Left ventricle myocardium inferior (tissue), 1 donor: ENCODE measurements at places on chromosomes 2 and 18.
A peak's percentile ranks its signal among the peaks of the same experiment; 100 is the strongest.

DNA sequence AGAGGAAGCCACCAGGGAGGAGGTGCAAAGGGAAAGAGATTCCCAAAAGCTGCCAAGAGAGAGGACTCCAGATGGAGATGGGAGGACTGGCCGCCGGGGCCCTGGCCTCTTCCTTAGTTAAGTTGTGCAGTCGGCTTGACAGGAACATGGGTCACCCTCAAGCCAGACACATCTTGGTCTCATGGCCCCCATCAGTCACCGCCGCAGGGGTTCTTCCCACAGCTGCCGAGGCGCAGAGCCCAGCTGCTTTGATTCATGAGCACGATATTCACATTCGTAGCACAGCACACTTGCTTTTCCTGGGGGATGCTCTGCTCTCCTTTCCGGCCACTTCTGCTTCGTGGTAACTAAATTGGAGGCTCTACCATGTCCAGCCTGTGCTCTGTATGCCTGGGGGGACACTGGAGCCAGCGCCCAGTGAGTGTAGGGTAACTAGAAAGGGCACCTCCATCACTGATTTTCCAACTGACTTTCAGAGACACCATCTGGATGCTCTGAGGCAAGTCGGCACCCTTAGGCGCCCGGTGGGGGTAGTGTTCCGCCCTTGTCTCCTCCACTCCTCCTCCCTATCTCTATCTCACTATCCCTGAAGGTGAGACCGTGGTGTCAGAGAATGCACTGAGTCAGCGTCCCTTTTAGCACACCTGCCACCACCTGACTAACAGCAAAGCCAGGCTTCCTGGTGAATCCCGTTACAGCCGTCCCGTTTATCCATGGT lies 13.3 kb downstream of the TWIST2 start:
- no peak for DNase-seq
- peaks cover 51% of the 10 kb centered on the region for H3K27me3 ChIP-seq
- H3K36me3 ChIP-seq: no peaks in the 10 kb centered on the region
- H3K4me3 ChIP-seq: no peak overlapping the region

DNA sequence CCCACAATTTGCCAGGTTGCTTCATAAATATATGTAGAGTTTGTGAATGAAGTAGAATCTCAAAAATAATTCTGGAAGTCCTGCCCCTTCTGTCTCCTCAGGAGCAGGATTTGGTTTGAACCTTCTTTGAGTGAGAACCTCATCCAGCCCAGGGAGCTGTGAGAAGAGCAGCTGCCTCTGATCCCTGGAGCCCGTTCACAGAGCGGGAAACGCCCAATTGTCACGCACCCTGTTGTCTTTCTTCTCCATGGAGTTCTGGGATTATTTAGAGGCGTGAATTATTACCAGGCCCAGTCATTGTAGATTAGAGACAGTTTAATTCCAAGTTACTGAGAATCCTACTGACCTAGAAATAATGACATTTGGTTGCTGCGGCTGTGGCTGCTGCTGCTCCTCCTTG lies 66.1 kb downstream of the TPO start:
- no peak overlapping the region for H3K4me3 ChIP-seq
- DNase-seq: no peak
- H3K27me3 ChIP-seq: peaks cover 34% of the 10 kb centered on the region
- peaks cover 5% of the 10 kb centered on the region for H3K36me3 ChIP-seq
- H3K4me1 ChIP-seq: no peaks in the 10 kb centered on the region
- H3K27ac ChIP-seq: no peak overlapping the region

DNA sequence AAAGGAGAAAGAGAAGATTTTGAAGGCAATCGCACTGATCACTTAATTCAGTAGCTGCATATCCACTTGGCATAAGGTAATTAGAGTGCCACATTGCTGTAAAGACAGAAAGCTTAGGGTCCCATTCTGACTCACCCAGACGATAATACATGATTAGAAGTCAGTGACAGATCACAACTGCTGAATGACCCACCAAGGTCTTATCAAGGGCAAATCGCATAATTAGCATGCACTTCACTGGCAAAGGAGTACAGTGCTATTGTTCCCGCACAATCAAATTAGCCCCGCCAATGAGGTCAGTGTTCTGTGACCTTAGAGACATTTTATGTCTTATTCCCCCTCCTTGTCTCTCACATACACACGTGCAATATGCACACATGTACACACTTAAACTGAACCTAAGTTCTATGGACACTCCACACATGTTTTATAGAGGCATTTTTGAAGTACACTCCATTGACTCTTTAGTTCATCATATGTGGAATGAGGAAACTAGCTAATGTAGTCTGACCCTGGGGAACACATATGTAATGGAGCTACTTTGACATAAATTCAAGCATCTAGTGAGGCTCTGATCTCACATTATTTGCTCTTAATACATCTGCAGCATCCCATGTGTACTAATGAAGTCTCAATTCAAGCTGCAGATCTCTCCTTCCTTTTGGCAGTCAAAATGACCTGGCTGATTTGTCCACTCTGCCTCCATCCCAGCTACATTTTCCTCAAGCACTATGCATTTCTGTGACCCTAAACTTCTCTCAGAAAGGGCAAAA lies 673.8 kb upstream of the FANCL start:
- no peak overlapping the region for H3K27ac ChIP-seq
- H3K36me3 ChIP-seq: no peaks in the 10 kb centered on the region
- no peak overlapping the region for H3K4me3 ChIP-seq
- H3K27me3 ChIP-seq: no peaks in the 10 kb centered on the region

DNA sequence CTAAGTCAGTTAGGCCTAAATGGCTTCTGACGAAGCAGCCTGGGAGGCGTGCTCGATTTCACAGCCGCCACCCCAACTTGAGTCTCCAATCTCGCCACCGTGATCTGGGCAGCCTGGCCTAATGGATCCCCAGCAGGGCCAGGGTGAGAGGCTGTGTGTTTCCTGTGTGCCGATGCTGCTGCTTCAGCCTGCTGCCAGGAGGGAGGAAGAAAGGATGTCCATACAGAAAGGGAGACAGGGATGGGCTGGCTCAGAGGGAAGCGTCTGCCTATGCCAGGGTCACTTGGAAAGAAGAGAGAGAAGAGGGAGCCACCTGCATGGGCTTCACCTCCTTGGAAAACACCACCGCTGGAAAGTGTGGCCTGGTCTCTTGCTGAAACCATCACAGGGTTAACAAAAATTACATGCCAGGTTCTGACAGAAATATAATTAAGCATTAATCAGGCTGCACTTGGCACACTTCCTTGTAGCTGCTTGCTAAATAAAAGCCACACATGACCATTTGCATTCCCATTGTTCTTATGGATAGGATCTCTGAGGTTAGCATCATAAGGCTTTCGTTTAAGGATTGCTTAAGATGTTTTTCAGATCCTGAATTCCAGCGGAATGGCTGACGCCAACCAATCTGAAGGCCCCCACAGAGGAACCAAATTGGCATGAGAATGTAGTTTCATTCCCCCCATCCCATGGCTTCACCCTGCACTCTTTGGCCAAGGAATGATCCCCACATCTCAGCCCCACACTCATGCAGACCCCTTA lies 108.8 kb upstream of the SLC1A4 start:
- H3K4me1 ChIP-seq: peaks cover 14% of the 10 kb centered on the region
- no peak for DNase-seq
- no peak overlapping the region for H3K27ac ChIP-seq
- no peak overlapping the region for H3K4me3 ChIP-seq
- H3K27me3 ChIP-seq: no peaks in the 10 kb centered on the region
- no peaks in the 10 kb centered on the region for H3K36me3 ChIP-seq

DNA sequence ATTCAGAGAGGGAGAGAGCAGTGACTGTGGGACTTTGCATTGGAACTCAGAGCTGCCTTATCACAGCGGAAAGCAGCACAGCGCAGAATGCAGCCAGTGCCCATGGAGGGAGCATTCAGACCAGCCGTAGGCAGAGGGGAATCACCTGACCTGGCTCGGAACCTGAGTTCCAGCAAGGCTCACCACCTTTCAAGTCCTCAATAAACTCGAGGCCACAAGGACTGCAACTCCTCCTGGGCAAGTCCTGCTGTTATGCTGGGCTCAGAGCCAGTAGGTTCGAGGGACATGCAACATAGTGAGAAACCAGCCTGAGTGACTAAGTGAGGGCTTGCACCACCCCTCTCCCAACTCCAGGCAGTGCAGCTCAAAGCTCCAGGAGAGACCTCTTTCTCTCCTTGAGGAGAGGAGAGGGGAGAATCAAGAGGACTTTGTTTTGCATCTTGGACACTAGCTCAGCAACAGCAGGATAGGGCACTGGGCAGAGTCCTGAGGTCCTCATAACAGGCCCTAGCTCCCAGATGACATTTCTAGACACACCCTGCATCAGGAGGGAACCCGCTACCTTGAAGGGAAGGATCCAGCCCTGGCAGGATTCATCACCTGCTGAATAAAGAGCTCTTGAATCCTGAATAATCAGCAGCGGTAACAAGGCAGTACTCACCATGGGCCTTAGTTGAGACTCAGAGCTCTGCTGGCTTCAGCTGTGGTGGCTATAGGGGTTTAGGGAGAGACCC lies 136.8 kb upstream of the OTOS start:
- H3K4me3 ChIP-seq: no peak overlapping the region
- peaks cover 10% of the 10 kb centered on the region for H3K4me1 ChIP-seq
- no peaks in the 10 kb centered on the region for H3K27me3 ChIP-seq
- no peaks in the 10 kb centered on the region for H3K36me3 ChIP-seq
- no peak overlapping the region for H3K27ac ChIP-seq

- H3K27ac ChIP-seq: peak overlapping the region; percentile 20
- no peaks in the 10 kb centered on the region for H3K27me3 ChIP-seq
- peaks cover 53% of the 10 kb centered on the region for H3K4me1 ChIP-seq
- peaks cover 13% of the 10 kb centered on the region for H3K36me3 ChIP-seq
These were observed 77.8 kb downstream of the CTIF start for GRCh38 chr18:48616484-48617255.

GRCh38 chr2:182621810-182622209 lies 94.2 kb upstream of the DNAJC10 start:
- DNase-seq: no peak
- H3K27me3 ChIP-seq: no peaks in the 10 kb centered on the region
- H3K4me3 ChIP-seq: no peak overlapping the region
- no peak overlapping the region for H3K27ac ChIP-seq
- H3K36me3 ChIP-seq: no peaks in the 10 kb centered on the region
- peaks cover 19% of the 10 kb centered on the region for H3K4me1 ChIP-seq

DNA sequence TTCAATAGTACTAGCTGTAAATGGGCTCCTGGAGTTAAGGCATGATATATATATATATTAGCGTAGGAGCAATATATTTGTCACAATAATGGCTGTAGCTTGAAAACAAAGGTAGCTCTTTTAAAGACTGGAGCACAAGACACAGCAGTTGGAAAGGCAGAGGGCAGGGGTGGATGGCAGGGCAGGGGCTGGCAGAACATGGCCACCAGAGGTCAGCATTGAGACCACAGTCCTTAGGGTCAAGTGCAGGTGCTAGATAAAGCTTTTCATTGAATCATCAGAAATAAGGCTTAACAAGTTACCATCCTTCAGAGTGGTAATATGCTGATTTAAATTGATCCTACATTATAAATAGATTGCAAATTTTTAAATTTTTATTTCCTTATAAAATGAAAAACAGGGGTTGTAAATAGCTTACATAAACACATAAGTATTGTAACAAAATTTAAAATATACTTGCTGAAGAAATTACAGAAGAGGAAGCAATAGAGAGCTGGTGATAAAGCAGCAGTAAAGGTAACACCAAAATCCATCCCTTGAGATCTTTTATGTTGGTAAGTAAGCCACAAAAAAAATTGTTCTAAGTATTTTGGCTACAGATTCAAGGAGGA lies 161.2 kb upstream of the PIEZO2 start:
- no peaks in the 10 kb centered on the region for H3K36me3 ChIP-seq
- no peak overlapping the region for H3K27ac ChIP-seq
- H3K4me1 ChIP-seq: peaks cover 2% of the 10 kb centered on the region

- no peak overlapping the region for H3K27ac ChIP-seq
- no peaks in the 10 kb centered on the region for H3K4me1 ChIP-seq
- no peak for DNase-seq
- no peak overlapping the region for H3K4me3 ChIP-seq
- no peaks in the 10 kb centered on the region for H3K36me3 ChIP-seq
- peaks cover 76% of the 10 kb centered on the region for H3K27me3 ChIP-seq
These were observed 210.4 kb downstream of the SH3BP4 start for GRCh38 chr2:235162082-235162836.

DNA sequence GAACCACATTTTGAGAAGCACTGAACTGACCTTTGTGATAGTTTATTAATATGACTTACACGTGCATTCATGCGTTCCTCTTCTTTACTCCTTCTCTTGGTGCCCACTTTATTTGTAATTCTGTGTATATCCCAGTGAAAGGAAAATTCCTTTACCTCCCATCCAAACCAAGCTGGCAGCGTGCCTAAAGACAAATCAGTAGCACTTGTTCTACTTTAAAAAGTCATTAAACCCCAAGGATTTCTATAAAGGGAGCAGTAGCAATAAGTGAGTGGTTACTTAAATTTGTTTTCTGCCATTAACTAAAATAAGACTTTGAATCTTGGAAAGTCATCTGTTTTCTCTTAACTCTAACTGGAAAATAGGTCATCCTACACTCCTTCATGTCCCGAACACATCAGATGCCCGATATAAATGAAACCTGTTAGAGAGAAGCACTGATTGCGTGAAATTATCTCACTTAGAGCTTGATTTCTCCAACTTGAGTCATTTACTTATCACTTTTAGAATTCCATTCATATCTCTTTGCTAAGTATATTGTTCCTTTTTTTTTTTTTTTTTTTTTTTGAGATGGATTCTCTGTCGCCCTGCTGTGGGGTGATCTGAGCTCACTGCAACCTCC lies 10.7 kb downstream of the PIK3C3 start:
- H3K27ac ChIP-seq: peak overlapping the region; percentile 21
- DNase-seq: no peak
- peaks cover 26% of the 10 kb centered on the region for H3K36me3 ChIP-seq
- no peaks in the 10 kb centered on the region for H3K27me3 ChIP-seq

- no peaks in the 10 kb centered on the region for H3K27me3 ChIP-seq
- DNase-seq: no peak
- H3K36me3 ChIP-seq: peaks cover 12% of the 10 kb centered on the region
These were observed 29.1 kb downstream of the HPCAL1 start for GRCh38 chr2:10331702-10332401.

GRCh38 chr2:227539465-227539956 lies 59.2 kb upstream of the SCYGR2 start:
- no peak overlapping the region for H3K4me3 ChIP-seq
- no peak for DNase-seq
- no peaks in the 10 kb centered on the region for H3K4me1 ChIP-seq
- no peak overlapping the region for H3K27ac ChIP-seq
- H3K36me3 ChIP-seq: peaks cover 66% of the 10 kb centered on the region

DNA sequence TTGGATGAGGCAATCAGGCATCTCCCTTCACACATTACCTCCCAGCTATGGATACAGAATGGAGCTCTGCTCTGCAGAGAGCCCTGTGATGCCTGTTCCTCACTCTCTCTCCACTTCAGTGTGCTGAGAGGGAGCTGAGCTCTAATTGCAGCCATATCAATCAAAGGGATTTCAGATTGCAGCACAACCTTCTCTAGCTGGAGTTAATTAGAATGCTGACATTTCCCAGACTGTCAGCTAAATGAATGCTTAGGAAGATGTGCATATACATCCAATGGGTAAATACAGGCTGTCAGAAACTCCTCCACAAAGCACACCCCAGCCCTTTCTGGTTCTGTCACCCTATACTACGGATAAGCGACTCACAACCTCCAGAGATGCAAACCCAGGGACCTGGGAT lies 402.6 kb downstream of the EIPR1 start:
- DNase-seq: no peak
- peaks cover 12% of the 10 kb centered on the region for H3K27me3 ChIP-seq
- no peaks in the 10 kb centered on the region for H3K4me1 ChIP-seq
- H3K4me3 ChIP-seq: no peak overlapping the region
- no peaks in the 10 kb centered on the region for H3K36me3 ChIP-seq
- H3K27ac ChIP-seq: no peak overlapping the region
